SK-N-SH treated with all-trans-retinoic acid at 6 μM for 48 hours (cell line): ENCODE measurements at places on chromosomes 1 and 21.

DNA sequence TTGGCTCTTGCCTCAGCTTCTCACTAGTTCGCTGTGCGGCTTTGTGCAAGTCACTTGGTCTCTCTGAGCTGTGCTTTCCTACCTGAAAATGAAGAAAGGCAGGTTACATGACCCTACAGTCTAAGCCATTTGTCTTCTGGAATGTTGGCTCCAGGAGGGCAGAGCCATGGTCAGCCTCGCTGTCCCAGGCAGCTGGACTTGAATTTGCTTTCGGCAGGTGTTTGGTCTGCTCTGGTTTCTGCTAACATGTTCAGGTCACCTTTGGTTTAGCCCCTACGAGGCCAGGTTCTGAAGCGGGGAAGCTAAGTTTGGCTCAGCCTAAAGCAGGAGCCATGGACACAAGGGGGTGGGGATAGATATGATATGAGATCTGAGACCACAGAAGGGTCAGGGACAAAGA is 19.1 kb downstream of the LRRC38 start:
- ATAC-seq, result no peak

DNA sequence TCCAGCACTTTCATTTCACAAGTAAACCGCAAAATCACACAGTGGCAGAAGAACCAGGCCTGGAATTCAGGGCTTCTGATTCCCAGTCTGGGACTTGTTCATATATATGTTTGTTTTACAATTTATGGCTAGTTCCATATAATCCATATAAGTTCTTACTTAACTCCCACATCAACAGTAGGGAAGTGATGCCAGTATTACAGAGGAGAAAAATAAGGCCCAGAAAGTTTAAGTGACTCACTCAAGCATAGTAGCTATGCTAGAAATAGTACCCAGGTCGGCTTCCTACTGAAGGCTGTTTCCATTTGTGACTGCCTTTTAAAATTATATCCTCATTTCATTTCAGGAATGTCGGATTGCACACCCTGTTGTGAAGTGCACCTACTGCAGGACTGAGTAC is 1.4 kb downstream of the FAM76A start:
- ATAC-seq, result no peak

DNA sequence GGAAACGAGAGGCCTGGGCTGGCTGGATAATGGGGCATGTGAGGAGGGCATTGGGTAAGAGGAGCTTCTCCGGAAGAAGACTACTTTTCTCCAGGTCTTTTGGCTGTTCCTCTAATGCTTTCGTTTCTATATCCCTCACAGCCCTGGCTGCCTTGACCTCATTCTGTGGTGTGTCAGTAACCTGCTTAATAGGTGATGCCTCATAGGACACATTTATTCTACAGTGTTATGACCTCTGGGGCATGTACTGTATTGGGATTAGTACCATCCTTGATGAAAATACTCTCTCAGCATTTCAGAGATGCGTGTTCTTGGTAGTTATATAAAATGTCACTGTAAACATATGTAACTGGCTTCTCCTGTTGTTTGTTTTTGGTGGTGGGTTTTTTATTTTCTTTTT is 40.1 kb downstream of the PGM1 start:
- ATAC-seq, result no peak

GRCh38 chr1:87426463-87427249 is 98.0 kb downstream of the LMO4 start:
- ATAC-seq, result peak; percentile 65
